ENCODE measurements at places on chromosomes 7 and 10.

DNA sequence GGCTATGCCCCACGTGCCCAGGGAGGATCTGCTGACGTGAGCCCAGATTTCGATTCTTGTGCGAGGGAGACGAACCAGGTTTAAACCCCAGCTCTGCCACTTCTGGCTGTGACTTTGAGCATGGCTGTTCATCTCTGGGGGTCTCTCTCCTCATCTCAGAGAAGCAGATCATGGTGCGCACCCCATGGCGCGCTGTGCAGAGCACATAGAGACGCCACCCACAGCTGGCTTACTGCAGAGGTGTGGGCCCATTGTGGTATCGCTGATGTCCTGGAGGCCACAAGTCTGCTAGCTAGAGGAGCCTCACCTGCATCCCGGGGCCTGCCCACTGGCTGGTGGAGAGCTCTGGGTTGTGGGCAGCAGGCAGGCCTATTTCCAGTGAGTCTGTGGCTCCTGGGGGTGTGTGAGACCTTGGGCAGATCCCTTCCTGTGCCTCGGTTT lies 140.5 kb downstream of the LHPP start:
- DNase-seq: no peak

DNA sequence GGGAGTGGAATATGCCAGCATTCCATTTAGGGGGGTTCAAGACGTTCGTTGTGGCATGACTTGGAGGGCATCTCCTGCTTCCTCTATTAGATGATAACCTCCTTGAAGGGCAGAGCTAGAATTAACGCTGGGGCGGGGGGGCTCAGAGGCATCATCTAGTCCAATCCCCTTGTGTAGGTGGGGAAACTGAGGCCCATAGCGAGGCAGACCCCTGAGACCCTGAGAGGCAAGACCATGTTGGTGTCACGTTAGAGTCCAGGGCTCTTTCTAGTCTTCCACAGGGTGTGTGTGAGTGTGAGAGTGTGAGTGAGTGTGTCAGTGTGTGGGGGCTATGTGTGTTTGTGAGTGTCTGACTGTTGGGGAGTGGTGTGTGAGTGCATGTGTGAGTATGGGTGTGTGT lies 29.3 kb upstream of the NUB1 start:
- no peak for DNase-seq

GRCh38 chr10:10164848-10165247 lies 852.8 kb upstream of the CELF2 start:
- no peak for DNase-seq

DNA sequence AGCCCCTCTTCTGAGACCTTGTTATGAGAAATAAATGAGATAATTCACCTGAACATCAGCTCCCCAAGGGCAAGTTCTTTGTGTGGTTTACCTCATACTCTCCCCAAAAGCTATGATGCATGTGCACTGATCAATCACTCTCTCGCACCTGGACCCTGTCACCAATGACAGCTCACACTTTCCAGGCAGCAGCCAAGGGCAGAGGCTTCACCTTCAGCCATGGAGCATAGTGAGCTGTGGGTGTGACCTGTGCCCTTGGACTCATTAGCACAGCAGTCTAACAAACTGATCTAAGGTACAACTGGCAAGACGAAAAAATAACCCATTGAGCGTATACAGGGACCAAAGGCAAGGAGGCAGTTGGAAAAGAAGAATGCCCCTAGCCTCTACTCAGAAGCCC lies 17.0 kb downstream of the PDE1C start:
- no peak for DNase-seq

DNA sequence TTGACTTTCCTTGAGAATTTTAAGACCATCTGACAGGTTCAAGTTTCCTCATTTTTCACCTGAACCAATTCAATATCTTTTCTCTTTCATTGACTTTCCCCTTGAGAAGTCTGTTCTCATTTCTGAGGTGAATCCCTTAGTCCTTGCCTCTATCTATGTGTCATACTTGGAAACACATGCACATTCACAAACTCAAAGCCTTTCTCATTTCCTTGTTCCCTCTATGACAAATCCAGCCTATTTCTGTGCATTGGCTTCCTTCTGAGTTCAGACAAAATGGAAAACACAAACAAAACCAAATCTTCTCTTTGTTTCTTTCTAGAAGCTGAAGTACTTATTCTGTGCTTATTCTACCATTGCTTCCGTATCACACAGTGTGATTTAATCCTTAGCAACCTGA lies 13.8 kb downstream of the PTTG1IP2 start:
- DNase-seq: no peak

DNA sequence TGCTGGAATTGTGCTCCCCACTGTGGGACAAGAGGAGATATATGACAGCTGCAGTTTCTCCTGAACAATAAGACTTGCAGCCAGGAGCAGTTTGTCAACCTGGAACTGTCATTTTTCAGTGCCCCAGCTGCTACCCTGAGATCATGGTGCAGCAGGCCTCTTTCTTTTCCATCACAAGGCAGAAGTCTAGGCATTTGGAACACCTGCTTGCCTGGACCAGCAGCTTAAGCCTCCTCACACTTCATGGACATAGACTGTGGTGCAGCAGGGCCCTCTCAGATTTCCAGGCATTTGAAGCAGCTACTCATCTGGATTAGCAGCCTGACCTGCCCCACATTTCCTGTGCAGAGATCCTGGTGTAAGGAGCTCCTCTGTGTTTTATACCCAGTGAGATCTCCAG lies 450.7 kb upstream of the TEX47 start:
- DNase-seq: no peak

GRCh38 chr7:158488181-158488971 lies 99.2 kb downstream of the PTPRN2 start:
- DNase-seq: no peak

DNA sequence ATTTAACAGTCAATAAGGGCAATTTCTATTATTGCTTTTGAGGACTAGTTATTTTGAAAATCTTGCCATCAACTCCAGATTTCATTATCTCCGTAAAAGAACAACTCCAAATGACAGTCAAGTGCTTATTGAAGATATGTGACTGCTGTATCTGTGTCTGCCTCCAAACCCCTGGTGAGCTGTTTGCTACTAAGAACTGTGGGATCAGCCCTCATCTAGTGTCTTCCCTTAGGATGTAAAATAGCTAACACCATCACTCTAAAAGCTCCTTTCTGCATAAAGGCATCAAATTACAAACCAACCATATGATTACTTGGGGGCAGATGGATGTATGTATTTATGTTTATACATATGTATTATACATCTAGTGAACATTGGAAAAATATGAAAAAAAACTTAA lies 70.8 kb upstream of the SLC13A1 start:
- DNase-seq: no peak

GRCh38 chr10:100738055-100738827 lies 7.1 kb upstream of the PAX2 start:
- no peak for DNase-seq

- DNase-seq: no peak
These were observed 143.1 kb downstream of the ETV1 start for GRCh38 chr7:13846386-13846785.

DNA sequence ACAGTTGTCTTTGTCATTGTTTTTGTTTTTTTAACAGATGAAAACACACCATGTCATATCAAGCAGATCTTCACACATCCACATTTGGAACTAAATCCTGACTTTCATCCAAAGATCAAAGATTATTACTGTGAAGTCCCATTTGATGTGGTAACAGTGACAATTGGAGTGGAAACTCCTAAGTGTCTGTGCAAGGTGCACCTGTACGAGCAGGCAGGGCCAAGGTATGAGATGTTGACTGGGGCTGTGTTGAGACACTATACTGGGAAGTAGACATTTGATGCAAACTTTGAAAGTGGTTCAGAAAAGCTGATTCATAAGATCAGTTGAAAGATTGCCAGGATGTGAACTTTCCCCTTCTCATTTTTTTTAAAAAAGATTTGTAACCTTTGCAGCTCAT lies 152.3 kb downstream of the CPED1 start:
- no peak for DNase-seq

GRCh38 chr7:114997487-114998404 lies 75.9 kb downstream of the MDFIC start:
- no peak for DNase-seq

DNA sequence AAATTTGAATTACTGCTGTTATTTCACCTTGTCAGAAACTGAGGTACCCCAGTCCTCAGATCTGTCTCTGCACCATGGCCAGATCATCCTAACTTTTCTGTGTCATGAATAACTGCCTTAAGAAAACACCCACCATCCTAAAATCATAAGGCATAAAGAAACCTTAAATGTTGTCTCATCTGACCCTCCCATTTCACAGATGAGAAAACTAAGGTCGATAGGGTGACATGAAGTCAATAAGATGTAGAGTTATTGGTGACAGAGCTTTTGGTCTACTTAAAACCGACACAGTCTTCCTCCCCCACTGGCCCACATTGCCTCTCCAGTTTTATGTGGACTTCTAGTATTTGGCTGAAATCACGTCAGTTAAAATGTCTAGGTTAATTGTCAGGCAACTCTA lies 101.5 kb upstream of the PDCD4 start:
- DNase-seq: no peak

- no peak for DNase-seq
These were observed 179.6 kb downstream of the ADK start for GRCh38 chr10:74330646-74331045.

GRCh38 chr7:70344726-70345125 lies 746.5 kb downstream of the AUTS2 start:
- no peak for DNase-seq

GRCh38 chr10:24467136-24467535 lies 256.6 kb downstream of the ARHGAP21 start:
- DNase-seq: no peak

DNA sequence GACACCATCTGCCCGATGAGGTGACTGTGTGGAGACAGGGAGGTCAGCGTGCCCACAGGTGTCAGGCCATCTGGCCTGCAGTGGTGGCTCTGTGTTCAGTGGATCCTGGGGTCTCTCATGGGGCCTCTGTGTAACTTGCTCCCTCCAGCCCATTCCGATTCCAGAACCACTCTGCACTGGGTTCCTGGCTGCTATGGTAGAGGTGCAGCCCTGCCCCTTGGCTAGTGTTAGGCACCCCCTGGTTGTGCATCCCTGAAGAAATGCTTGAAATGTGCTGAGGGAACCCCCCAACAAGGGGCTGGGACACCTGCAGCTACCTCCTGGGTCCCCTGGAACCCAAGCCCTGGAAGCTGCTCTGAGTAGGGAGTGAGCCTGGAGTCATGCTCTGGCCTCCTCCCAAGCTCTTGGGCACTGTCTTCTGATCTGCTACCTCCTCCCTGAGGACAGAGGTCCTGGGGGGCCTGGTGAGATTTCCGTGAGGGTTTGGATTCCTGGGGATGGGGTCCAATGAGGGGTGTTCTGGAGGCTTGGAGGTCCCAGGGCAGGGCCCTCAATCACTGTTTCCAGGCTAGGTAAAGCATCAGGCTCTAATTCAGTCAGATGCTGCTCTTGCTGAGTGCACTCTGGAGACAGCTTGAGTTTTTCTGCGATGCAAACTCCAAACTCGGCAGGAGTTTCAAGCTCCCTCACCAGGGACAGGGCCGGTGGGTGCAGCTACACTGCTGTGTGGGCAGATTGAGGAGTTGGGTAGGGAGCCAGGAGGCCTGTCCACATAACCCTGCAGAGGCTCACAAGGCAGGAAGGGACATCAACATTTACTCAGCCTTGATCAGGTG lies 27.7 kb downstream of the RAMP3 start:
- no peak for DNase-seq

DNA sequence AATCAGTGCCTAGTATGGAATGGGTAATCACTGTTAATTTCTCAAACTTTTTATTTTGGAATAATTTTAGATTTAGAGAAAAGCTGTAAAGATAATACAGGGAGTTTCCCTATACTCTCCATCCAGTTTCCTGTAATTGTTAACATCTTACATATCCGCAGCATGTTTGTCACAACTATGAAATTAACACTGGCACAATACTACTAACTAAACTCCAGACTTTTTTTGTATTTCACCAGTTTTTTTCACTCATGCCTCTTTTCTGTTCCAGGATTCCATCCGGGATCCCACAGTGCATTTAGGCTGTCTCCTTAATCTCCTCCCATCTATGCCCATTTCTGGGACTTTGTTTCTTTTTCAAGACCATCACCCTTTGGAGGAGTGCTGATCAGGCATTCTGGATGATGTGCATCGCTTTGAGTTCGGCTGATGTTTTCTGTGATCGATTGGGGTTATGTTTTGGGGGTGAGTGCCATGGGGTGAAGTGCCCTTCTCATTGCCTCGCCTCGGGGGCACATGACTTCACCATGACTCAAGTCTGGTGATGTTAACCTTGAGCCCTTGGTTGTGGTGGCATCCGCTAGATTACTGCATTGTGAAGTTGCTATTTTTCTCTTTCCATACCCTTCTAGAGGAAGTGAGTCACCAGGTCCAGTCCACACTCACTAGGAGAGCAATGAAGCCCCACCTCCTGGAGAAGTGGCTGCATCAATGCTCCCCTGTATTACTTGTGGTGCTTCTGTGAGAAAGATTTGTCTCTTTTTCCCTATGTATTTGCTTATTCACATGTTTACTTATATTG lies 43.9 kb upstream of the GRB10 start:
- no peak for DNase-seq

DNA sequence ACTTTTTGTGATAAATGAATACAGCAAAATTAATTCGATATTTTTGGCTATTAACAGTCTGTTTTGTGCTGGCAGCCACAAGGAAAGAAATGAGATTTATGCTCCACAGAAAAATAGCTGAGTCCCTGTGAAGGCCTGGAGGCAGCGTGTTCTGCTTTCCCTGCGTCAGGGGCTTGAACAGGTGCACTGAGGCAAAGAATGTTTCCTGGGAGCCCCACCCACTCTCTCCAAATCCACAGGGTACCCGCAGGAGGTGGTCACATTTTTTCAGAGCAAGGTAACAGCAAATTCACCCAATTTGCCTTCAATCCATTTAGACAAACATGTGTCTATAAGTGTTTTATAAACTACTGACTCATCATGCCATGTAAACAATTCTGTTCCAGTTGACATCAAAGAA lies 308.1 kb downstream of the TCERG1L start:
- DNase-seq: no peak

DNA sequence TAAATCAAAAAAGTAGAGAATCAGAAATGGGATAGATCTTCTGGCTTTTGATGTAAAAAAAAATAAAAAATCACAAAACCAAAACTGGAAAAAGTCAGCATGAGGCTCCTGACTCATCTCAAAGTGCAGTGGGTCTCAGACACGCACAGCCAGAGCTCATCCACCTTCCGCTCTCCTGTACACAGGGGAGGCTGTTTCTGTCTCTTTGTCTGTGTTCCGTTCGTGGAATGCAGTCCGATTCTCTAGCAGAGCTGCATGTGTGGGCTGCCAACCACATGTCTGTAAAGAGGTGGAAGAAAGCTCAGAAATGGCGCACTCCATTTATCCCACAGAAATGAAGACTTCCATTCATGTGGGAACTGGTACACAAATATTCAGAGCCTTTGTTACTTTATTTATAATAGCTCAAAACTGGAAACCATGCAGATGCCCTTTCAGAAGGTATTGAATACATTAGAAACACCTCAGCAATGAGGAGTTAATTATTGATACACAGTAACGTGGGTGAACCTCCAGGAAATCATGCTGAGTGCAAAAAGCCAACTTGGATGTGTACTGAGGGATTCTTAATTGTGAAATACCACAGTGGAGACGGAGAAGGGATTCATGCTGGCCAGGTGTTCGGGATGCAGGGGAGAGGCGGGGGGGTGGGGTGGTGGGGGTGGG lies 123.3 kb downstream of the TRRAP start:
- no peak for DNase-seq

All from thoracic aorta (tissue), 2 donors.